H1 (cell line): ENCODE measurements at places on chromosomes 12 and 14. TPM values are rescaled to one million over a fixed set of nuclear protein-coding genes. Genes with fewer than 3 reads are reported as not detected.

GRCh38 chr12:89765959-89766824, 57.6 kb upstream of the ATP2B1 start:
- no peak for DNase-seq
- H3K4me3 ChIP-seq, result no peak overlapping the region
- no peaks in the 10 kb centered on the region for H3K4me1 ChIP-seq
- no peaks in the 10 kb centered on the region for H3K27me3 ChIP-seq

- H3K27me3 ChIP-seq, result no peaks in the 10 kb centered on the region
- no peaks in the 10 kb centered on the region for H3K36me3 ChIP-seq
- H3K4me1 ChIP-seq, result no peaks in the 10 kb centered on the region
- DNase-seq, result no peak
- H3K27ac ChIP-seq, result no peak overlapping the region
- no peak overlapping the region for H3K4me3 ChIP-seq
Measured at GRCh38 chr12:16163901-16164300, 113.6 kb downstream of the SLC15A5 start.

HHIPL1 gene
- 2.6 and 3.1 TPM in 2 replicates for total RNA-seq

GRCh38 chr12:96047229-96048211, 12.1 kb upstream of the LTA4H start:
- no peaks in the 10 kb centered on the region for H3K36me3 ChIP-seq
- no peak overlapping the region for H3K4me3 ChIP-seq
- DNase-seq, result no peak

- H3K4me1 ChIP-seq, result no peaks in the 10 kb centered on the region
- H3K27me3 ChIP-seq, result no peaks in the 10 kb centered on the region
- no peak for DNase-seq
- 0 out of 2 replicates have a peak overlapping the region, but pooled peaks have one; percentile 1 for H3K27ac ChIP-seq
- no peaks in the 10 kb centered on the region for H3K36me3 ChIP-seq
Measured at GRCh38 chr12:62834406-62834805, 100.5 kb downstream of the PPM1H start.

NYNRIN gene
- 18.3 and 19.6 TPM in 2 replicates for total RNA-seq

DNA sequence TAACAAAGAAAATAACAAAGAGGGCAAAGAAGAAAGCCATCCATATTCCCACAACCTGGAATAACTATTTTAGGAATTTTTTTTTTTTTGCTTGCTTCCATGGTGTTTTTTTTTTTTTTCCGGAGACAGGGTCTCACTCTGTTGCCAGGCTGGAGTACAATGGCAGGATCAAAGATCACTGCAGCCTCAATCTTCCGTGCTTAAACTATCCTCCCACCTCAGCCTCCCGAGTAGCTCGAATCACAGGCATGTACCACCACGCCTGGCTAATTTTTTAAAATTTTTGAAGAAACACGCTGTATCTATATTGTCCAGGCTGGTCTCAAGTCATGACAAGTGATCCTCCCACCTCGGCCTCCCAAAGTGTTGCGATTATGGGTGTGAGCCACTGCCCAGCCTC, 20.2 kb upstream of the ARID4A start:
- peaks cover 37% of the 10 kb centered on the region for H3K36me3 ChIP-seq
- no peaks in the 10 kb centered on the region for H3K27me3 ChIP-seq
- H3K4me3 ChIP-seq, result no peak overlapping the region
- no peak overlapping the region for H3K27ac ChIP-seq
- no peak for DNase-seq

- H3K4me3 ChIP-seq, result no peak overlapping the region
- H3K27me3 ChIP-seq, result no peaks in the 10 kb centered on the region
- no peaks in the 10 kb centered on the region for H3K36me3 ChIP-seq
- no peaks in the 10 kb centered on the region for H3K4me1 ChIP-seq
Measured at GRCh38 chr12:42809226-42809625, 219.7 kb upstream of the PRICKLE1 start.

DNA sequence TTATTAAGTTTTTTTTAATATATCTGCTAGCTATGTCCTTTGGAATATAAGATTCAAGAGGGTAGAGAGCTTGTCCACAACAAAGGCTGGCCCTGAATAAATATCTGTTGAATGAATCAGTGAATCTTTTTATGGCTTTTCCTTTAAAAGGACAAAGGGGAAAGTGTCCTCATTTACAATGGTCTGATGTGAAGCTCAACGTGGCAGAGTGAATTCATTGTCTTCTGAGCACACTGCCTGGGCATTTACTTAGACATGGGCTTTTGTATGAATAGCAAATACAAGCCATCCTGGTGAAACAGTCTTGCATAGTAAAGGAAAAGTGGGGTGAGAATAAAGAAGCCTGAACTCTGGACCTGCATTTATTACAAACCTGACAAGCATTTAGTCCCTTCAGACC, 201.2 kb downstream of the NELL2 start:
- H3K4me1 ChIP-seq, result no peaks in the 10 kb centered on the region; the same call in 1 of the 2 replicates
- H3K36me3 ChIP-seq, result no peaks in the 10 kb centered on the region
- no peak overlapping the region for H3K4me3 ChIP-seq
- H3K27ac ChIP-seq, result no peak overlapping the region

ZFHX2 gene
- total RNA-seq, result 27.0 and 28.6 TPM in 2 replicates

GRCh38 chr12:64203775-64204174, 18.3 kb downstream of the KICS2 start:
- H3K4me1 ChIP-seq, result no peaks in the 10 kb centered on the region
- no peak overlapping the region for H3K4me3 ChIP-seq
- no peaks in the 10 kb centered on the region for H3K27me3 ChIP-seq
- no peak overlapping the region for H3K27ac ChIP-seq
- no peaks in the 10 kb centered on the region for H3K36me3 ChIP-seq

GZMB gene
- not detected in 2 replicates for total RNA-seq
